ENCODE measurements at places on chromosomes 16 and 17.

- no peak for DNase-seq
Observed at GRCh38 chr17:66450008-66450851, 147.8 kb downstream of the PRKCA start.

- DNase-seq = no peak
Observed at GRCh38 chr17:29215717-29216116, 30.9 kb upstream of the CRYBA1 start.

DNA sequence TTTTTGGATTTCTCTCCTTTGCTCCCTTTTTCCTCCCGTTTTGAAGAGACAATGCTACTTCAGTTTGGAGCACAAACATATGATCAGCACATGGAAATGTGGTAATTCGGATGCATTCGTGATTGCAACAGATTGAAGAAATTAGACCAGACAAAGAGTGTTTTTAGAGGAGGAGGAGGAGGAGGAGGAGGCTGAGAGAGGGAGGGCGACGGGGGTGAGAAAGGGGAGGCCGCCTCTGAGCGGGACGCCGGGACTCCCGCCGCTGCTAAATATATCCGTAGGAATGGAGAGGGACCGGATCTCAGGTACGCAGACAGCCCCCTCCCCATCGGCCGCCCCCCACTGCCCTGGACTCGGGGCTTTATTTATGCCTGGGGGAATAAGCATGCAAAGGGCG is 179.3 kb downstream of the SEC14L1 start:
- DNase-seq = no peak

GRCh38 chr16:425740-426114 is 278 bp downstream of the RAB11FIP3 start:
- no peak for DNase-seq

GRCh38 chr16:14017886-14018285 is 53.2 kb upstream of the MRTFB start:
- no peak for DNase-seq

- DNase-seq = no peak
Observed at GRCh38 chr16:50309527-50310307, 43.4 kb downstream of the ADCY7 start.

GRCh38 chr16:25014500-25015147 is 545 bp downstream of the ARHGAP17 start:
- DNase-seq = no peak

DNA sequence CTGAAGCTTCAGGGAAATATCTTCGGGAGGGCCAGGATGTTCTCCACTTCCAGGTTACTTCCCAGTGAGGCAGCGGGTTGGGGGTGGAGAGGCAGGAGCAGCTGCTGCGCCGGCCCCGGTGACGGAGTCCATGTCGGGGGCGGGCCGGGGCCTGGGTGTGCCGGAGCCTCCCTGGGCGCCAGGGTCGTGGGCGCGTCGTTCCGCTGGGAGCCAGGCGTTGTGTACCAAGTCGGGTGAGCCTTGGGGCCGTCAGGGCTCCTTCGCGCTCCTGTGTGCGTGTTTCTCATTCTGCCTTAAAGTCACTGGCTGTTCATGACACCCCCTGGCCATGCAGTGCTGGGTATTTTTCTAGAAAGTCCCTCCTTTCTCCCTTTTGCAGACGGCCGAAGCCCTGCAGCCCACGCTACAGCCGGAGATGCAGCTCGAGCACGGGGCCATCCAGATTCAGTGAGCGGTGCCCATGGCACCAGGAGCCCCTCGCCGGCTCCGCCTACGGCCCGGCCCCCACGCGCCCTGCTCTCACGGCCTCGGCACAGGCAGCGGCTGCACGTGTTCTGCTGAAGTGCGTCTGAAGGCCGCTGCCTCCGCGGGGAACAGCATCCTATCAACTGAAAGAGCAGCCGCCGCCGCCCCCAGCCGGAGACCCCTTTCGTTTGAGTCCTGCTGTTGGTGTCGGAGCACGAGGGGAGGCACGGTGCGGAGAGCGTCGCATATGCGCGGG is 125.1 kb downstream of the BANP start:
- DNase-seq = no peak

DNA sequence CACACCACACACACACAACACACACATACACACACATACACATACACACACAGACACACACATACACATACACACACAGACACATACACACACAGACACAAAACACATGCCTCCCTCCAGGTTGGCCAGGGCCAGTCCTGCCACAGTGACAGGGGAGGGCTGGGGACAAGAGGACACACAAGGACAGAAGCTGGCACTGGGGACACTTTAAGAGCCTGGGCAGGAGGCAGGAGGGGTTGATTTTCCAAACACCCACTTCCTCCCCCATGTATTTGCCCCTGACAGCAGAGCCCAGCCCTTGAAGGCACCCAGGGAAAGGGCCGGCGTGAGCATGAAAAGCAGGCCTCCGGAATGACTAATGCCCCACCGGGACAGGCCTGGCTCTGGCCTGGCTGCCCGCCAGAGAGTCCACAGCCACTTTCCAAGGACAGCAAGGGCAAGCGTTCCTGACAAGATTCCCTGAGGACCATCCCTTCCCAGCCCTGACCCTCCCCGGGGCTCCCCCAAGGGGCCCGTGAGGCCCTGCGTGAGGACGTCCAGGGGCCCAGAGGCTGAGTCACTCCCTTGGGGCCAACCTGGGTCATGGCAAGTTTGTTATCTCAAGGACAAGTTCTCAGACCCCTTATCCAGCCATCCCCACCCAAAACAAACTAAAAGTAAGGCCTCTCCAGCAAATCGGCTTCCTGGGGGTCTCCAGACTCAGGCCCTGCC is 235.6 kb downstream of the ZNF423 start:
- DNase-seq = no peak

DNA sequence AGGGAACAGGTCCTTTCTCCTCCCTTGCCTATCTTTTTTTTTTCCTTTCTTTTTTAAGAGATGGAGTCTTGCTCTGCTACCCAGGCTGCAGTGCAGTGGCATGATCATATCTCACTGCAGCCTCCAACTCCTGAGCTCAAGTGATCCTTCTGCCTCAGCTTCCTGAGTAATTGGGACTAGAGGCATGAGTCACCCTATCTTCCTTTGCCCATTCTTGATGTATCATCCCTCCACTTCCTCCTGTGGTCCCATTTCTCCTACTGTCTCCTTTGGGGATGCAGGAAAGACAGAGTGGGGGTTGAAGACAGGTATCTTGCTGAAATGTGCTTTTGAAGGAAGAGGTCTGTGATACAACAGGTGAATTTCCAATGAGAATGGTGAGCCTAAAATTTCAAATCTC is 5.5 kb downstream of the MYO19 start:
- no peak for DNase-seq

DNA sequence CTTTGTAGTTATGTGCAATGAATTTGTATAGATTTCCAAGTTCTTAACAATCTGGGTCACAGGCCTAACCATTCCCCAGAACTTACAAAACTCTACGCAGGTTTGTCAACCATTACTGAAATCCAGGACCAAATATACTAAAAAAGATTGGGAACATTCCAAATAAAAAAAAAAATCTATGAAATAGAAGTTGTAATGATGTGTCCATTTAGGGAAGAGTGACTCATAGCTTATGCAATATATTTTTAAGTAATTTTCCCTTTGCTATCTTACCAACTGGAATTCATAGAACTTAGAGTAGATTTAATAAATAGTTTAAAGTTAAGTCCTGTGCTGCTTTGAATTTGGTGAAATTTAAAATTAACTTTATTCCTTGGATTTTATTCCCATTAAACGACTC is 393.2 kb downstream of the PMP22 start:
- DNase-seq = no peak

DNA sequence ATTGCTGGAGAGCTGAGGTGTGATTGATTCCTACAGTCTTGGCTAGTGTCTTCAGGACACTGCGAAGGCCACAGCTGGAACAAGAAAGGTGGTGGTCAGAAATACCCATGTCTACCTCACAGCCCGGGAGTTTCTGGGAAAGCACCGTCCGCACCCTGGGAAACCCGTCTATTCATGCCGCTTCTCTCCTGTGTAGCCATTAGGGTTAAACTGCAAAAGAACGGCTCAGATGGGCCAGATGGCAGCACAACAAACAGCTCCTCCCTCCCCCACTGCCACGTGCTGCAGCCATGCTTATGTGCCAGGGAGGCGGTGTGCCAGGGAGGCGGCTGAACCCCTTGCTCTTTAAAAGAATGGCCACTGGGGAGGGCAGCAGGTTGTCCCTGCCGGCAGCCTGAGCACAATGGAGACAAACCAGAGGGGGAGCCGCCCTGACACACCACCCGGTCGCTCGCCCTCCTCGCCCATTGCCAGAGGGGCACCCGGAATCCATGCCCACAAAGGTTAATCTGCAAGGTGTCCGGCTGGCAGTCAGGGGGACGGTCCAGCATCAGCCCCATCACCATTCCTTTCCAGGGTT is 65.2 kb downstream of the CYTH1 start:
- no peak for DNase-seq

Measured in keratinocyte (primary cell).